ENCODE measurements at places on chromosomes 4 and X. TPM values are rescaled to one million over a fixed set of nuclear protein-coding genes. Genes with fewer than 3 reads are reported as not detected.

ADAD1 gene
- not detected for polyA plus RNA-seq

UGT2B15 gene
- 0.13 TPM for polyA plus RNA-seq

GRCh38 chrX:15915959-15916703, 61.5 kb upstream of the AP1S2 start:
- no peak for DNase-seq

GRCh38 chrX:2784026-2784425, 32.2 kb downstream of the XG start:
- no peak for DNase-seq

DNA sequence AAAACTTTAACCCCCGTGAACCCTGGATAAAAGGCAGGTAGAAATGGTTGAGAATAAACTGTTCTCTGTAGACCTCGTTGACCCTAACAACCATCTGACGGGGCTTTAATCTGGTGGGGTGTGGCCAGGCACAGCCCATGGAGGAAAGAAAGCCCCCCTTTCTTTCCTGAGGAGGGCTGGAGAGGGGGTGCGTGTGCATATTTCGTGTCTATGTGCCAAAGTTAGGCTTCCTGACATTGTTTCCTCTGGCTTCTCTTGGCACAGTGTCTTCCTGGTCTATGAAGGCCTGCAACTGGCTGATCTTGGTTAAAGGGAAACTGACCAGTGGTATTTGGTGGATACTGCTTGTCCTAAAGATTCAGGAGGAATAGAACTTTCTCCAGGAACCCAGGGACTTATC, 97.1 kb downstream of the MGST2 start:
- DNase-seq, result no peak

DNA sequence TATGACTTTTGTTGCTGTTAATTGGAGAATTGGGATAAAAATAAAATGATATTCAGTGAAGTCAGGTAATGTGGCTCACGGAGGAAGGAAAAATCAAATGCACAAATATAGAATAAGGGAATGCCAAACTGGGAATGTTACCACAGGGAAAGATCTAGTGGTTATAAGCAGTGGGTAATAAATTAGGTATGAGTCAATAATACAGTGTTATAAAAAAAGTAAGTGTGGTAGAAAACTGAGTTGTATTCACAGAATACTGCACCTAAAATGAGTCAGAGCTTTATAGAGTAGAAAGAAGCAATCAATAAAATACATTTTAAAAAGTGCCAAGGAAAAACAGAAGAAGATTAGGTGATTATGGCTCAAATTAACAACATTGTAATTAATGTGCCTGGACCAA, 34.5 kb downstream of the INTS12 start:
- DNase-seq, result no peak
